Hematopoietic multipotent progenitor cell treated with erythropoietin and hydrocortisone succinate and interleukin-3 and kit ligand, for 6 days (in vitro differentiated cells): ENCODE measurements at places on chromosomes 13 and 19.

DNA sequence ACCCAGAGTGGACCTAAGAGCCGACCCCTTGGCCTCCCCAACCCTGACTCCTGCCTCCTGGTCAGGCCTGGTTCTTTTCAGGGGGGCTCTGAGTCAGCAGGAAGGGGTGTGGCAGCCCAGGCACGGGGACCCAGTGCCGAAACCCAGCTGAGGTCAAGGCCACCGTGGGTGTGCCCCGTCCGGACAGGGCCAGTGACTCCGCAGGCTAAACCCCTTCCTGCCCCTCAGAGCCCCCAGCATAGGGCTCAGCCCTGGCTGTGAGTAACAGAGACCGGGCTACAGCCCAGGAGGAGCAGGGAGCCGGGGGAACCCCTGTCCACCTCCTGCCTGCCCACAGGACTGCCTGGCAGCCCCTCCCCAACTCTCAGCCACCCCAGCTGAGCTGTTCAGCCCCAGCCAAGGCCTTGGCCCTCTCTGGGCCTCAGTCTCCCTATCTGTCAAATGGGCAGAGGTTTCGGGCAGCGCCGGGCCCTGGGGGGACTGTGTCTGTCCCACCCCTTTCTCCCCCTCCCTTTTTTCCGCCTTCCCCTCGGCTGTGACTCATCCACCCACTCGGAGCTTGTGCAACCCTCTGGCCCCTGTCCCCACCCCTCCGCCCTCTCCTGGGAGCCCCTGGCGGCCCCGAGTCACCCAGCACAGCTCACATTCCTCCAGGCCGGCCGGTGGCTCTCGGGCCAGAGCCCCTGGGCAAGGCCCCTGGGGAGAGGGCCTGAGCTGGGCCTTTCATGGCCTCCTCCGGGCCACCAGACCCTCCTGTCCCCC is 8.6 kb downstream of the ZBTB7A start:
- peak; percentile 77 for DNase-seq

DNA sequence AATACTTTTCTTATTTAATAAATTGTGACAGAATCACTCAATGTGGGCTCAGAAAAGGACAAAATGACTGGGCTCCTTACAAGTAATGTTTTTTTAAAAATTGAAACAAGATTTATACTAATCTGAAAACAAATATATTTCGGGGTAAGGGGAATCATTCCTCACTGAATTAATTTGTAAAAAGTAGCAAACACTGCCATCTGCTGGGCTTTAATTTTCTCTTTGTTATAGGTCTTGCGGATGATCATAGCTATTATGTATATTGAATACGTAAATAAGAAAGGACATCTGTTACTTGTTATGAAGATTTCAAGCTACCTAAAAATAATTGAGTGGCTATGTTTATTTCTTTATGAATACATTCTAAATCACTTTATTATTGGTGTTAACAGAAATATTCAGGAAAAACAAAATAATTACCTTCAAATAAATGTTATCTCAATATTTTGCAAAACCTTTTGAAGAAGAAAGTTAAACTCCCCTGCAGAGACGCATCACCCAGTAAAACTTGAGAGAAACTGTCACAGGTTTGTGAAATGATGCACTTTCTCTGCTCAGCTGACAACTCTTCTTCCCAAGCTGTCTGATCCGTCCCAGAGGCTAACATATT is 17.8 kb upstream of the ENOX1 start:
- DNase-seq = peak; percentile 81

GRCh38 chr13:98020271-98020670 is 66.8 kb downstream of the IPO5 start:
- DNase-seq = no peak

DNA sequence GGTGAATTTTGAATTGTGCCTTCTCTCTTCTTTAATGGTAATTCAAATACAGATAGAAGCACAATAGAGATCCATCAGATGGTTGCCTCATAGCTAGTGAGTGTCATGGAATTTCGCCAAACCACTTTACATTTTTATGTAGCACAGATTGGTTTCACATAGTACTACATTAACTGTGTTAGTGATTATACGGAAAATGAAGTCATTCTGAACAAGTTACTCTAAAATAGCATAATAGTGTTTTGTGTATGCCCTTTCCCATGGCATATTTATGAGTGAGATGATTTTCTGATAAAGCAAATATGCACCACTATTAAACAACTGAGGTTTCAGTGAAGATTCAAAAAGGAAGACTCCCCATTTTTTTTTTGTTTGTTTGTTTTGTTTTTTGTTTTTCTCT is 1623.5 kb downstream of the PCDH9 start:
- DNase-seq = no peak

- no peak for DNase-seq
Measured at GRCh38 chr13:24039621-24040475, 120.7 kb upstream of the SPATA13 start.

DNA sequence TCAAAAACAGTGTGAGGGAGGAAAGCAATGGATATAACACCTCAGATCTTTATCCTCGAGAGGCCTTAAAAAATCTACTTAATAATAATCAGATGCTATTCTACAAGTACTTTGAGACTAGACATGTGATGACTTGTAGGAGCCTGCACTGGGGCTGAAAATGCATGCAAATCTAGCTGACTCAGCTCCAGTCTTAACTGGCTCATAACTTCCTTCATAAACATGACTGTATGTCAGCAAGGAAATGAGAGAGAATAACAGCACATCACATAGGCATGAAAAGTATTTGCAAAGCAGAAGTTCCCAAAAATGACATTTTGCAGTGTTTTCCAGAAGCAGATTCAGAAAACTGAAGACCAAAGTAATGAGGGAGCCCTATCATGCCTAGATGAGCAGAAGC is 38.1 kb downstream of the PSG5 start:
- no peak for DNase-seq

- peak; percentile 70 for DNase-seq
Measured at GRCh38 chr19:46975925-46976782, 43.5 kb upstream of the NPAS1 start.

DNA sequence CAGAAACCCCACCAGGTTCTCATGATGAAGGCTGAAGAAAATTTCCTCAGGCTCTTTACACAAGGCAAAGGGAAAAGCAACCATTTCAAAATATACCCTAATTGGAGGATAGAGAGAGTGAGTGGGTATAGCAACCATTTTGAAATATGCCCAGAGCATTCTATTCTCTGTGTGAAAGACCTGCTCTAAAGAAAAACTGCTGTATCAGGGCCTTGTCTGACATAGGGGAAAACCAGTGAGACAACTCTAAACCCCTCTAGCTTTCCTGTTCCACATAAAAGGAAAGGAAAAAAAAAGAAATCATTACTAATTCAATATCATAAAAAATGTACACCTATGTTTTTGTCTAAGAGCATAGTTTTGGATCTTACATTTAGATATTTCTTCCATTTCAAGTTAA is 42.3 kb downstream of the TPTE2 start:
- no peak for DNase-seq

- DNase-seq = no peak
Measured at GRCh38 chr13:48979892-48980291, 4.2 kb downstream of the FNDC3A start.

GRCh38 chr13:113465300-113465699 is 12.0 kb upstream of the ADPRHL1 start:
- no peak for DNase-seq

DNA sequence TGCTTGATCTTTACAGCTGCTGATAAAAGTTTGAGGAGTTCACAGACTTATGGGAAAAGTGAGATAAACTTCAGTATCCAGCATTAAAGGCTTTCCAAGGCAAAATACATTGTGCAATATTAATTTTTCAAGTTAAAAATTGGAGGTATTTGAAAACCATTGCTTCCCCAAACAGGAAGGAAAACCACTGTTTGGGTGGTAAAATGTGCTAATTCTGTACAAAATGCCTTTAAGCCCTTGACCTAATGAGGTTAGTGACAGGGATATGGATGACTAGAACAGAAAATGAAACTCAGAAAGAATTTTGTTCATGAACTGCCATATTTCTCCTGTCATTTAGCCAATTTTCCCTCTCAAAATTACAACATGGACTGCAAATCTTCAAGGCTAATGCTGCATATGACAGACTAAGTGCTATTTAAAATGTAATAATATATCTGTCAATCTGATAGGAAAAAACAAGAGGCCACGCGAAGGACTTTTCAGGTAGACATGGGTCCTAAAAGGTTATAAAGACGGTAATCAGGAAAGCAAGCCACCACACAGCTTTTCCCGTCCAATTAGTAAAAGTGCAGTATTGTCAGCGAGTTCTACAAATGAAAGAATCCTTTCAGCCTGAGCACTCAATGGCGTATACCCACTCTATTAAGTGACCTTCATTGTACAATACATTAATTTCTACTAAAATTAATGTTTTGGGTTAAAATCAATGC is 212.8 kb downstream of the ENOX1 start:
- DNase-seq = no peak

DNA sequence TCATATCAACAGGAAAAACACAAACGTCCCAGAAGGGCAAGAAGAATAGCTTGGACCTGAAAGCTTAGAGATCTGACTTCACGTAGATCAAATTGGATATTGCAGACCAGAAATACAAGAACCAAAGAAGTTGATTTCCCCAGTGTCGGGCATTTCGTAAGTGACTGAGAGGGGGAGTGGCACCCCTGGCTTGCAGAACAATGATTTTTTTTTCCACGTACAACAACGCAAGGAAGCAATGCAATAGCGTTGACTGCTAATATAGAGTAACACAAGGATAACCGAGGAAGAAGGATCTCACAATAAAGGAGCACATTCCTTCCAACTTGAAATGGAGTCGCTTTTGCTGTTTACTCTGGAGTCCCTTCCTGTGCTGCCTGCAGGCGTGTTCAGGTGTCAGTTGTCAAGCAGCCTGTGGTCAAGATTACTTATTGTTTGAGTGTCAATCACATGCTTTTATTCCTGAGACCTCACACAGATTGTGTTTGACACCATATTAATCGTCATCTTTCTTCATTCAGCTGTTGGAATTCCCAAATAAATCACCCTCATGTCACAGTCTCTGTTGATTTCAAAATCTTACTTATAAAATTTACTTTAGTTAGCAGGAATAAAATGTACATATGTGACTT is 139.4 kb downstream of the FREM2 start:
- DNase-seq = no peak

- peak; percentile 38 for DNase-seq
Measured at GRCh38 chr13:49371943-49372613, 71.8 kb downstream of the CAB39L start.

- DNase-seq = peak; percentile 61
Measured at GRCh38 chr19:3034656-3035541, 5.8 kb upstream of the TLE2 start.

- no peak for DNase-seq
Measured at GRCh38 chr13:93847162-93847561, 620.6 kb downstream of the GPC6 start.

DNA sequence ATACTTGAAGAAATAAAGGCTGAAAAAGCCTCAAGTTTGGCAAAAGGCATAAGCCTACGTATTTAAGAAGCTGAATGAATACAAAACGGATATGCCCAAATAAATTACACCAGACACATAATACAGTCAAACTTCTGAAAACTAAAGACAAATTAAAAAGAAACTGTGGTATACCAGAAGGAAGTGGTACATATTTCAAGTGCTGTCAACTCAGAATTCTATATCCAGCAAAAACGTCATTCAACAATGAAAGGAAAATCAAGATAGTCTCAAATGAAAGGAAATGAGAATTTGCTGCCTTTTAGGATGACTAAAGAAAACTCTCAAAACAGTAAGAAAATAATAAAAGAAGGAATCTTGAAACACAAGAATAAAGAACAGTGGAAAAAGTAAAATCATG is 69.5 kb downstream of the POLR1D start:
- no peak for DNase-seq

DNA sequence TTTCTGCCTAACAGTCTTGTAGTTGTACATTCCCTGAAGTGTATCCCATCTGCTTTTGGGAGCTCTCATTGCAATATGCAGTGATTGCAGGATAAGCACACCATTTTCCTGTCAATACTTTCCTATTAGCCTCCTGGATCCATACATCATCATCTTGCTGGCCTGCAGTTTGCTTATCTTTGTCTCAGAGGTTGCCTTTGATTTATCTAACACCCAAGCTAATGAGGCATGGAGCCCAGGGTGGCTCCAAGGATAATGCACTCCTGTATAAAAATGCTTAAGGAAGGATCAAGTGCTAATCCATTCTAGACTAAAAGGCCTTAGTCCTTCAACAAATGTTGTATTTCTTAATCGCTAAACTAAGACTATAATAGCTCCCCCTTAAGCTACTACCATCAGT is 161.6 kb upstream of the OBI1 start:
- DNase-seq = no peak

DNA sequence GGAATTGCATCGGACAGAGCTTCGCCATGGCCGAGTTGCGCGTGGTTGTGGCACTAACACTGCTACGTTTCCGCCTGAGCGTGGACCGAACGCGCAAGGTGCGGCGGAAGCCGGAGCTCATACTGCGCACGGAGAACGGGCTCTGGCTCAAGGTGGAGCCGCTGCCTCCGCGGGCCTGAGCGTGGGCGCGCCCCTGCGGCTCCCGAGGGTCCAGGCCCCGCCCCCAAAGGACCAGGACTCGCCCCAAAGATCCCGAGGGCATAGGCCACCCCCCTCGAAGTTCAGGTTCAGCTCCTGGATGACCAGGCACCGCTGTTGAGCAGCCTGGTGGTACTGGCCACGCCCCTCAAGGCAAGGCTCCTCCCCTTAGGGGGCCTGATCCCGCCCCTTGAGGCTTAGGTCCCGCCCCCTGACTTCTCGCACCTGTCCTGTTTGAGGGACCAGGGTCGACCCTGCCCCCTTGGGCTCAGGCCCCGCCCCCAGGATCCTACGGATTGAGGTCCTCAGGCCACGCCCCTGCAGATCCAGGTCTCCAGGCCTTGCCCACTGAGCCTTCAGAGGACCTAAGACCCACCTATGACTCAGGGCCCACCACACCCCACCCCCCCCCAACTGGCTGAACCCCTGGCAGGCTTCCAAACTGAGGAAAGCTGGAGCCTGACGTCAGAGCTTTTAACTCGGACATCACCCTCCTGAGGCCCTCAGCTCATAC is 43.1 kb downstream of the CYP4F22 start:
- DNase-seq = peak; percentile 55

DNA sequence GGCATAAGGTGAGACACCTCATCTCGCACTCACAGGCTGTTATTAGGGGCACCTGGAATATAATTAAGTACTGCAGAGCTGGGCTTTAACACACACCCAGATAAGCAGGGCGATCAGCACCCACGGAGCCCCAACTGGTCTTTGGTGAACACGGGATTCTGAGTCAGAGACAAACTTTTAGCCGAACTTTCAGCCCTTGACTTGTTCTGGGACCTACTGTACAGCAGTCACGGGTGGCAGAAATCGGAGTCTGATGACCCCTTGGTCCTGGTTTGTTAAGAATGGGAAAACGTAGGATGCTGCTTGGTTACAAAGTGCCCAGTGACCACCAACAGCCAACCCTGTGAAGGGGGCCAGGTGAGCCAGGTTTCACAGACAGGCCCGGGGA is 9.0 kb downstream of the SH3GL1 start:
- no peak for DNase-seq

GRCh38 chr13:76398425-76398824 is 487.8 kb downstream of the KCTD12 start:
- no peak for DNase-seq

GRCh38 chr13:46544811-46545210 is 8.2 kb upstream of the LRCH1 start:
- DNase-seq = no peak
